ENCODE measurements at places on chromosomes 2 and 18.

DNA sequence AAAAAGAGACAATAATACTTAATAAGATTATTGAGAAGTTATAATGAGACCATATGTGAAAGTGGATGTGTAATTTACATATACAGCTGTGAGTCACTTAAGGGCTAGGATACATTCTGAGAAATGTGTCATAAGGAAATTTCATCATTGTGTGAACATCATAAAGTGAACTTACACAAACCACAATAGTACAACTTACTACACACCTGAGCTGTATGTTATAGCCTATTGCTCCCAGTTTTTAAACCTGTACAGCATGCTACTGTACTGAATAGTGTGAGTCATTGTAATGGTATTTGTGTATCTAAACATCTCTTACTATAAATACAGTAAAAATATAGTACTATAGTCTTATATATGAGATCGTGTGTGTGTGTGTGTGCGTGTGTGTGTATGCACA is 1420.3 kb upstream of the PIK3C3 start:
- no peak for DNase-seq

- no peak for DNase-seq
Observed at GRCh38 chr2:200042102-200042735, 86.8 kb downstream of the MAIP1 start.

DNA sequence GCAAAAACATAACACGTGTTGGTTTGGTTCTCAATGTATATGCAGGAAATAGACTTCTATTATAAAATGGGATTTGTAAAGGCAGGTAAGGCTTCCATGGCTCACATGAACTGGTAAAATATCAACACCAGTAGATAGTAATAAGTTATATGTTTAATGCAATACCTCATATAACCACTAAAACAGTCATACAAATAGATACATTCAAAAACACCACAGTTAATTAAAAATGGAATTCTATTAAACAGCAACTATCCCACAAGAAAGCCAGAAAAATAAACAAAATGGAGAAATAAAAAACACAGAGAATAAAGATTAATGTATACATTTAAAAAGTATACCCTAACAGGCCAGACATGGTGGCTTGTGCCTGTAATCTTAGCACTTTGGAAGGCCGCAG is 243.8 kb upstream of the LRATD1 start:
- DNase-seq: no peak

GRCh38 chr2:205232086-205232485 is 450.2 kb upstream of the NRP2 start:
- DNase-seq: no peak

GRCh38 chr2:200442471-200442870 is 67.4 kb downstream of the KCTD18 start:
- DNase-seq: no peak

- DNase-seq: no peak
Observed at GRCh38 chr18:61545281-61546245, 212.3 kb downstream of the CDH20 start.

GRCh38 chr18:70195852-70196434 is 9.5 kb downstream of the RTTN start:
- no peak for DNase-seq

DNA sequence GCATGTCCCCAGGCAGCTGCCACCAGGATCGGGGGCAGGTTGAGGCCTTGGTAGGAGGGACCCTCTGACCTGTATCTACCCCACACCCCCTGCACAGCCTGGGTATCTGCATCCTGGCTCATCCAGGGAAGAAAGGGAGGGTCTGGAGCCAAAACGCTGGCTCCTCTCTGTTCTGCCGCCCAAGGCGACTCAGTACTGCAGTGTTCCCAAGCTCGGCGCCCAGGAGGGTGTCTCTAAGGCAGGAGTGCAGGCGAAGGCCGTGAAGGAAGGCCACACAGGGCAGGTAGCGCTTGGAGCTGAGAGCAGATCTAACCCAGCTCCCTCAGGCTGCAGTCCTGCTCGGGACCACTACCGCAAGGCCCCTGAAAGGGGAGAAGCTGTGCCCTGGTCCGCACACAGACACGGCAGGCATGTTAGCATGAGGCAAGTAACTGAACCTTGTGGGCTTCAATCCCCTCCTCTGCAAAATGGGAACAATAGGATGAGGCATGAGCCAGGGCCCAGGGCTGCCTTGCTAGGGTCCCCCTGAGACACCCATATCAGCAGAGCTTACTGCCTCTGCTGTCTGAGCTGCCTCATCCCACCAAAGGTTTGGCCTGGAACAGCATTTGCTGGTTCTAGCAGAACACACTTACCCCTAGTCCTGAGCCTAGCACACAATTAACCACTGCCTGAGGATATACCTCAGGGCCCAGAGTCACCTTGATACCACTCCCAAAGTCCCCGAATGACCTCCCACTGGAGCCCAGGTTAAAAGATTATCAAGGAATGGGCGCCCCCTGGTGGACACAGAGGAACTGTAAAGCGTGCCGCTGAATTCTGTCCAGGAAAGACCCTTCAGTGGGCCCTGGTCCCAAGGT is 6.5 kb downstream of the PTMA start:
- peak; percentile 65 for DNase-seq

GRCh38 chr18:13392029-13392750 is 173.6 kb downstream of the LDLRAD4 start:
- no peak for DNase-seq

- no peak for DNase-seq
Observed at GRCh38 chr2:124353656-124354055, 328.6 kb downstream of the CNTNAP5 start.

- DNase-seq: peak; percentile 98
Observed at GRCh38 chr18:11981192-11981542, at the start of gene IMPA2. IMPA2 (plus strand) TSS chr18:11981507; CDS start chr18:11981670, 163 bp downstream.

DNA sequence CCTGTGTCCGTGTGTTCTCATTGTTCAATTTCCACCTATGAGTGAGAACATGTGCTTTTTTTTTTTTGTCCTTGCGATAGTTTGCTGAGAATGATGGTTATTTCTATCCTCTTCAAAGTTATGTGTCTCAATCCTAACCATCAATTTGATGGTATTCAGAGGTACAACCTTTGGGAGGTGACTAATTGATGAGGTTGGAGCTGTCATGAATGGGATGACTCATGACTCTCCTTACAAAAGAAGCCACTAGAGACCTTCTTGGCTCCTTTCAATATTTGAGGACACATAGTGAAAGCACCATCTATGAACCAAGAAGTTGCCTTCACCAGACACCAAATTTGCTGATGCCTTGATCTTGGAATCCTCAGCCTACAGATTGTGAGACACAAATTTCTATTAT is 677.1 kb upstream of the DDX18 start:
- DNase-seq: no peak

DNA sequence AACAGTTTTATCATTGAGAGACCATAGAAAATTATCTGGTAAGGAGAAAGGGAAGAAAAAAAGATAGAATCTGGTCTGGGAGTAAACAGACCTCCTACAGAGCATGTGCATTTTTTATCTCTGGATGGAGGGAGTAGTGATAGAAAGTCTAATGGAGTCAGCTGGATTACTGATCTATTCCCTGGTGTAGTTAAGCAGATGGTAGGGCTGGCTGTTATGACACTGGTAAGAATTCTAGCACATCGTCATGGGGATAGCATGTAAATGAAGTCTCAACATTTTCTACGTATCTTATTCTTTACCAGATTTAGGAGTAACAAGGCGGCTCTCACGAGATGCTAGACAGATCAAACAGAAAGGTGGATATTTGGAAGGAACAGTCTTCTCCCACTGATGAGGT is 407.4 kb downstream of the NRXN1 start:
- DNase-seq: no peak

DNA sequence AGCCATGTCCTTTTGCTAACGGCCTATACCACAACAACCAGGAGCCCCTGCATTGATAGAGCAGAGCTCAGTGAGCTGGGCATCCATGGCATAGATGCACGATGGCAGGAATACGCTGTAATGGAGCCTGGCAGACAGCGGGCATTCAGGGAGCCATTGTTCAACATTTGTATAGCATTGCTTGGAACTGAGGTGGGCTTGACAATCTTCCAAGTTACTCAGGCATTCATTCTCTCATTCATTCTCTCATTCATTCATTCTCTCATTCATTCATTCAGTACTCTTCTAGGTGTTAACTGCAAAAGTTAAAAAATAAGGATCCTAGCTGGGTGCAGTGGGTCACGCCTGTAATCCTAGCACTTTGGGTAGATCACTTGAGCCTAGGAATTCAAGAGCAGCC is 62.7 kb downstream of the MYOM1 start:
- no peak for DNase-seq

DNA sequence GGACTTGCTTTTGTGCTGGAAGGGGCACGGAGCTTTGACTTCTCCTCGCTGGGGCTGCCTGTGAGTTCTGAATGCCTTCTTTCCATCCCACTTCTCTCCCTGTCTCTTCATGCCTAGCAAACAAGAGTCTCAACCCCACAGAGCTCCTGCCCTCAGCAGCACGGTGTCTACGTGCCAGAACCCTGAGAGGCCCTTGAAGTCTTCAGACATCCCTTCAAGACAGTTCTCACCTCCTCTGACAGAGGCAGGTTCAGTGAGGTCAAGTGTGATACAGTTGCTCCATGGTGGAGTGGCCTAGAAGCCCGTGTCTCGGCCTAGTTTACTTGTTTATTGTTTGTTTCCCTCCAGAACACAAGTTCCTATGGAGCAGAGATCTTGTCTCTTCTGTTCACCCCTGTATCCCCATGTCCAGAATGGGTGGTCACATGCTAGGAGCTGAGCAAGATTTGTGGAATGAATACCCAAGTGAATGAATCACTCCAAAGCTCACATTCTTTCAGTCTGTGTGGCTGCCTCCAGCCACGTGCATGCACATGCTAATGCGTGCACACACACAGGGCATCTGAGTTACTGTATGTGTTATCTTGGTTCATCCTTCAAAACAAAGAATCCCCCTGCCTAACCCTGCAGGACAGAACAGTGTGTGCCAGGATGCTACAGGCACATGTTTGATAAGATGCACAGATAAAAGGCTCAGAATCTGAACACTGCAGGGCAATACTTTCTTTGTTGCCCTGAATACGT is 391.6 kb downstream of the NBAS start:
- no peak for DNase-seq

- no peak for DNase-seq
Observed at GRCh38 chr2:226267516-226268289, 531.9 kb downstream of the IRS1 start.

DNA sequence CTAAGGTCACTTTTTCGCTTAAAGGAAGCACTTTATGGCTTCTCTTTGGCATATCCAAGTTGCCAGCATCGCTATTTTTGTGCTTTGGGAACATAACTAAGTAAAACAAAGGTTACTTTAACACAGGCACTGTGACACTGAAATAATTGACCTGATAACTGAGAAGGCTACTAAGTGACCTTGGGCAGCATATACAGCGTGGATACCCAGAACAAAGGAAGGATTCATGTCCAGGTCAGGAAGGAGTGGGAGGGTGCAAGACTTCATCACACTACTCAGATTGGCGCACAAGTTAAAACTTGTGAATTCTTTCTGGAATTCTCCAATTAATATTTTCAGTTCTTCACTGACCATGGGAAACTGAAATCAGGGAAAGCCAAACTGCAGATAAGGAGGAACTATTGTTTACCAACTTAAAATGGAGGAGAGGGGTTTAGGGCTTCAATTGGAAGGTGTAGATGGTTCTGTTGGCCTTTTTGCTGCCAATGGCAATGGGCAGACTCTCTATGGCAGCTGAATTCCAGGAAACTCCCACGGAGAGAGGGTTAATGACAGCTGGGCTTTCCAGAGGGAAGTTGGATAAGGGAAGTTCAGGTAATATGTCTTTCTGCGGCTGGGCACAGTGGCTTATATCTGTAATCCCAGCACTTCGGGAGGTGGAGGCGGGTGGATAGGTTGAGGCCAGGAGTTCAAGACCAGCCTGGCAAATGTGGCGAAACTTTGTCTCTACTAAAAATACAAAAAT is 45.3 kb downstream of the COMMD1 start:
- no peak for DNase-seq

DNA sequence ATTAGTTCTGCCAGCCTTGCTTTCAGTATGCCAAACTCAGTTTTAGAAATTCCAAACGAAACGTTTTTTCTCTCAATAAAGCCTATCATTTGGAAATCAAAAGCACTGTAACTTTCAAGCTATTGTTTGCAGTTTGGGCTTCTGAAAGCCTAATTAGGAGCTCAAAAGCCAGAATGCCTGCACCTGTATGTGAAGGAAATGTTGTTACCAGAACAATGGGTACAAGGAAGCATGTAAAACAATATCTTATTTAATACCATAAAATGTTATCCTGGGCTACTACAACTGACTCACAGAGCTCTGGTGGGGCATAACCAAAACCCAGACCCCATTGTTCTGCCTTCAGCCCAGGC is 12.6 kb upstream of the GULP1 start:
- no peak for DNase-seq

DNA sequence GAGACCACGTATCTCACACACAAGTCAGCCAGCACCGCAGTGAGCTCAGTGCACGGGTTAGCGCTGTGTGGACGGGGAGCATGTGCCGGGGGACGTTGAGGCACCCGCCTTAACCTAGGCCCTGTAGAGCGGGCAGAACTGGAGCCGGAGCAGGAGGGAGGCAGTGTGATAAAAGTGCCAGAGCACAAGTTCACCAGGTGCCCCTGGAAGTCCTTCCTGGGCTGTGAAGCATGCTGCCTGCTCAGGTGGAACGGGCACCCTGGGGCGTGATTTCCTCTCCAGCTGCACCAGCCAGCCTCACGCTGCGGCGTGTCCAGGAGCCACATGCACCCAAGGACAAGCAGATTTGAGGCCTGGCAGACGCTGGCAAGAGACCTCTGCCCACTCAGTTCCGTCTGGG is 50.3 kb downstream of the ITGB1BP1 start:
- no peak for DNase-seq

DNA sequence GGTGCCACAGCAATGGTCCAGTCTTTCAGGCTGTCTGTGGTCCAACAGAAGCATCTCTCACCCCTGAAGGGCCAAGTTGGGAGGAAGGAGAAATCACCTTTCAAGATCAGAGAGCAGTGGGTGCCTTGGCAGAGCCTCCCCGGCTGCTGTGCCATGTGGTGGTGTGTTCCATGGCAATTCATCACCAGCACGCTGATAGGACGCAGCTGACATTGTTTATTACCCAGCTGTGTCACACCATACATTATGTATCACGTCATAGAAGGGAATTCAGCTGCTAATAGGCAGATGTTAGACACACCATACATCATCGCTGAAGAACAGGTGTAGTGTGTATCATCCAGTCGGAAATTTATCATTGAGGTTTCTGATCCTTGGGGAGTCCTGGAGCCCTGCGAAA is 29.6 kb upstream of the RPL31 start:
- DNase-seq: no peak

GRCh38 chr2:187976259-187976985 is 315.3 kb upstream of the GULP1 start:
- no peak for DNase-seq

GRCh38 chr18:66682855-66683322 is 79.0 kb upstream of the CDH19 start:
- peak; percentile 30 for DNase-seq

DNA sequence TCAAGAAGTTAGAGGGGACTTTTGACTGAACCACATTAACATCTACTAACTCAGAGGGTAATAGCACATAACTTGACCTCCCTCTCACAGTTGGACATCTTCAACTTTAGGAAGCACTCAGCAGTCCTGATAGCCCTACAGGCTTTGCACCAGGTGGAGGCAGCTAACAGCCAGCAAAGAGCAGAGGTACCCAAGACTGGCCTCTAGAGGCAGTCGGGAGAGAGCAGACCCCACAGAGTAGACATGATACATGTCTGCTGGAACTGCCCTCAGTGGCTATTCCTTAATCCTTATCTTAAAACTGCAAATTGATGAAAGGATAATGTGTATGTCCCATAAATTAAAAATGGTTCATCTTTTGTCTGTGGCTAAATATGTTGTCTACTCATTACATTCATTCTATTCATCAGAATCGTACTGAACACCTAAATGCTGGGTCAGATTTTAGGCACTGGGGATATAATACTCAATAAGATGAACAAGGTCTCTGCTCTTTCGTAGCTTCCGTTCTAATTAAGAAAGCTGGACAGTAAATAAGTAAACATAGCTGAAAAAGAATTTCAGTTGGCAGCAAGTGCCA is 49.8 kb downstream of the CAB39 start:
- no peak for DNase-seq
